Stimulated activated CD8-positive, alpha-beta memory T cell treated with anti-CD3 and anti-CD28 coated beads, Interleukin-4, amount 100 ng/mL, for 4 hours (primary cell): ENCODE measurements at places on chromosomes 1 and 21.

- no peak for DNase-seq
Observed at GRCh38 chr1:42777852-42778251, 6.9 kb upstream of the TMEM269 start.

- no peak for DNase-seq
Observed at GRCh38 chr1:117341123-117341522, 26.1 kb upstream of the MAN1A2 start.

DNA sequence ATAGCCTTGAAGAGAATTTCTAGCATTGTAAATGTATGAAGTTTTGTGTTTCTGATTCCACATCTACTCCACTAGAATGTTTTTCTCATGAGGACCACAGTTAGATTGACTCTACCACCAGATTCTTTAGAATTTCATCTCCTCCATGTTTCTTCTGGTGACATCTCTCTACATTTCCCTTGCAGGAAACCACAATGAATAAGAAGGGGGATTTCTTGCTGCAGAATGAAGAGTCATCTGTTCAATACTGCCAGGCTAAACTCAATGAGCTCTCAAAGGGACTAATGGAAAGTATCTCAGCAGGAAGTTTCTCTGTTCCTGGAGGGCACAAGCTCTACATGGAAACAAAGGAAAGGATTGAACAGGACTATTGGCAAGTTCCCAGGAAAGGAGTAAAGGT is 18.6 kb downstream of the GBP6 start:
- DNase-seq = no peak

GRCh38 chr1:193451001-193451400 is 264.6 kb upstream of the B3GALT2 start:
- DNase-seq = no peak

DNA sequence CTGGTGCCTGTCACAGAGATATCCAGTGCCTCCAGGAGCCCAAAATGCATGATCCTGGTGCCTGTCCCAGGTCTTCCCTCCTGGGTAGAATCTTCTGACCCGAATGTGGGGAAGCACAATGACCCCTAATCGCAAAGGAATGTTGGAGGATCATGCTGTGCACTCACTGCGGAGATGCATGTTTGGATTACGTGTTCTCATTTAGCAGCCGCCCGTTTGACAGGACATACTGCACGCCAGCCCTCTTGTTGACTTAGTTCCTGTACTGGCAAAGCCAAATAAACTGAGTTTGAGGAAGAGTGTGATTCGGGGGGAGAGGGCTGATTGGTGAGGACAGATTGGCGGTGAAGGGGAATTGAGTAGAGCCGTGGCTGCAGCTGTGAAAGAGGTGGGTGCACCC is 85.9 kb upstream of the SIM2 start:
- DNase-seq = no peak

- DNase-seq = no peak
Observed at GRCh38 chr1:178418284-178418955, 78.3 kb downstream of the CLEC20A start.

DNA sequence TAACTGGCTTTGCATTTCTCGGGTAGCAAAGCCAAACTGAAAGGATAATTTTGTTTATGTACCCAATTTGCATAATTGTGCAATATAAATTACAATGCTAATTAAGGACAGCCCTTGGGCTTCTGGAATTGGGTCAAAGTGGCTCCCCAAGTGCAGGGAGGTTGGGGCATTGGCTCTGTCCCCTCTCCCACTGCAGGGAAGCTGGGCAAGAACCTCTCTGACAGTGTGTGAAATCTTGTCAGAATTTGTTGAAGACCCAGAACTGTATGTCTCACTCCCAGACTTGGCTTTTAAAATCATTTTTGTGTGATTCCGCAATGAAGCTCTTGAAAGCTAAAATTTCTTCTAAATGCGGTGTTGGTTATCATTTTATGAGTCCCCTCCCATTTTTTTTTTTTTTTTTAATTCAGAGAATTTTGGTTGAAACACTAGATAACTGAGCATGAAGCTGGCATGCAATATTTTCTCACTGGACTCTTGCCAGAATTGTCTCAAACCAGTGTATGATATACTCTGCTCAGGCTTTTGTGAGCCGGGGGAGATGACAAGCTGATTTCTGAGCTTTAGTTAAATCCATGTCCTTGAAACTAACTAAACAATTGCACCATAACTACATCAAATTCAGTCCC is 878.9 kb upstream of the CXADR start:
- no peak for DNase-seq

GRCh38 chr1:69993810-69994209 is 211.6 kb downstream of the LRRC40 start:
- no peak for DNase-seq

GRCh38 chr1:94081566-94082344 is 39.2 kb downstream of the ABCA4 start:
- no peak for DNase-seq

- no peak for DNase-seq
Observed at GRCh38 chr1:69256036-69256435, 311.7 kb upstream of the LRRC7 start.

DNA sequence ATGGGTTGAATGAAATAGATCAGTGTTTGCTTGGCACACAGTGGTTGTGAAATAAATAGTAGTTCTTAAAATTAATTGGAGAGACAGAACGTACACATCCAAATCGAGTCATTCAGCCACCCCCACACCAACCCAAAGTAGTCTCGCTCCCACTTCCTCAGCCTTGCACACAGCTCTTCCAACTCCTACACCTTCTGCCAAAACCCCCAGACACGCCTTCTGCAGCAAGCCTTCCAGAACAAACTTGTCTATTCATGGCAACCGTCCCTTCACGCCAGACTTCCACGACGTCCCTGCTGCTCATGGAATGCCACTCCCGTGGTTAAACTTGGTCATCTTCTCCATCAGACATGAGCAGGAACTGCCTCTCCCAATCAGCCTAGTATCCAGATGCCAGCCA is 37.5 kb upstream of the RD3 start:
- DNase-seq = no peak

DNA sequence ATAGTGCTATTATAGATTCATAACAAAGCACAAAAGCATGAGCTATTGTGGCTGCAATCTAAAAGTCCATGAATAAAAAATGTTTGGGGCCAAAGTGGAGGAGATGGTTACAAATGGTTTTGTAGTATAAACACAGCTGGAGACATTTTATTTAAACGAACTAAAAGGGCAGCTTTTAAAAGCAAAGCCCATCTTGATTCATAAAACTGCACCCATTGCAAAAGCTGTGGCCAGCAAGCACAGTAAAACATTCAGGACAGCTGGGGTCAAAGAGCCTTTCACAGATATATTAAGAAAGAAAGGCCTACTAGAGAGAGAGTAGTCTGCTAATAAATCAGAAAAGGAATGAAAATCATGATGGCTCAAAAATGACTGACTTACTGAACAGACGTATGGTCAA is 520.8 kb downstream of the NUF2 start:
- no peak for DNase-seq

- no peak for DNase-seq
Observed at GRCh38 chr1:165531021-165531420, 12.8 kb upstream of the LRRC52 start.

DNA sequence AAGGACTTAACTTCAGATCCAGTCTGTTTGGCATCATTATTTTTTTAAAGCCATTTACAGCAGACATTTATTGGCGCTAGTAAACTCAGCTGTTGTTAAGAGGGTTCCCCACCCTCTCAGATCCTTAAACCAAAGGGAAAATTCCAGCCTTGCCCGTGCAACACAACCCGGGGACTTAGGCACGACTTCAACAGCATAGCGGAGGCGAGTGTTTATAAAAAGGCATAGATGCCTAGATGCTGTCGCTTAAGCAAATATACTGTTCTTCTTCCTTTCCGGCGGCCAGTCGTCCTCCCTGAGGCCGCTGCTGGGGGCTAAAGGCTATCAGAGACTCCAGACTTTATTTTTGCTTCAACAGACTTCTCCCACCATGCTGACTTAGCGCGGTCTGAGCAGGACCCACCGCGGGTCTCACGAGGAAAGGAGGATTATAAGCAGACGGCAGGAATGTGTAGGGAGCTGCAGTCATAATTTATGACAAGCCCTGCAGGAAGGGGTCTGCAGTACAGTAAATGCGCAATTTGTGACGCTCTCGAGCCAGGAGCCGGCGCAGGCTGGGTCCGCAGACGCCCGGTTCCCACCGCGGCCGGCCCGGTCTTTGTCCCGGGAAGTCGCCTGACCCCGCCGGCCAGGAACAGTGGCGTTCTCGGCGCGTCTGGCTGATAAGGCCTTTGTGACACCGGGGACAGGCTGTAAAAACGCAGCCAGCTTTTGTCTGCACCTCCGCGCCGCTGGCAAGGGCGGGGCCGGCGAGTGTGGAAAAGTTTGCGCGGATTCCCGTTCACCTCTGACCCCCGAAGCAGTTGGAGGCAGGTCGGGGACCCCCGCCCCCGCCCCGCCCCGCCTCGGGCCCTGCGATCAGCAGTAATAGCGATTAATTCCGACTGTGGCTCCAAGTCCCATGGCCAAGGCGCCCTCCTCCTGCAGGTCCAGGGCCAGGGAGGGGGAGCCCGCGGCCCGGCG is 61.2 kb upstream of the ARHGEF16 start:
- no peak for DNase-seq

GRCh38 chr1:234853906-234854644 is 244.1 kb upstream of the IRF2BP2 start:
- no peak for DNase-seq

- no peak for DNase-seq
Observed at GRCh38 chr1:103373991-103374390, 151.5 kb upstream of the RNPC3 start.

GRCh38 chr21:16186742-16187141 is 457.0 kb downstream of the USP25 start:
- DNase-seq = no peak

GRCh38 chr1:33606272-33606671 is 133.8 kb downstream of the ZSCAN20 start:
- DNase-seq = no peak

DNA sequence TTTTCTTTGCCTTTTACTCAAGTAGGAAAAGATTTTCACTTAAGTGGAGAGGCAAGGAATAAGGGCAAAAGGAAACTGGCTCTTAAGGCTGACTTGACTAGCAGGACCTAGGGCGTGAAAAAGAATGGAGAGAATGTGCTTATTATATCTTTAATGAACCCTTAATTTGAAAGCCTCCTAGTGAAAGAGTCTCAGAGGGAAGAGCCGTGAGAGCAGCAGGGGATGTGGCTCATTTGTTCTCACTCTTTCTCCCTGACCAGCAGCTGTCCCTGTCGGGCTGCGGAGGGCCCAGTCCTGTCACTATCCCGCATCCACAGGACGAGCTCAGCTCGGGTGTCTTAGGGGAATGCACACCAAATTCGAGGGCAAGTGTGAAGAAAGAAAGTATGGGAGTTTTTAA is 180.1 kb downstream of the EDEM3 start:
- DNase-seq = no peak

GRCh38 chr1:152044386-152044785 is 7.6 kb upstream of the S100A11 start:
- no peak for DNase-seq

DNA sequence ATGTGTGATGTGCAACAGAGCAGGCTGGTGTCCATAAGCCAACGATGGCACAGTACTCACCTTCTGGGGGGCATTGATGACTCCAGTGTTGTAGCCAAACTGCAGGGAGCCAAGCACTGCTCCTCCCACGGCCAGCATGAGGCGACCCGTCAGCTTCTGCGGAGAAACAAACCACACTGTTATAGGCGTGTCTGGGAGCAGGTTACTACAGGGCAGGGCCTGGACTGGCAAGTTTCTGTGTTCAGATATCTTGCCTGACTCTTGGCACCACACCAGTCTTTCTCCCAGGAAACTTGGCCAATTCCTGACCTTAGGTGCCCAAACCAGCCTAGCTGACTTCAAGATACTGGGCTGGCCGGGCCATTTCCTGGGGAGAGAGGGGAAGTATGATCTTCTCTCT is 15.5 kb downstream of the SLC2A1 start:
- no peak for DNase-seq

GRCh38 chr1:110513511-110513910 is 5.5 kb downstream of the KCNA10 start:
- DNase-seq = no peak

DNA sequence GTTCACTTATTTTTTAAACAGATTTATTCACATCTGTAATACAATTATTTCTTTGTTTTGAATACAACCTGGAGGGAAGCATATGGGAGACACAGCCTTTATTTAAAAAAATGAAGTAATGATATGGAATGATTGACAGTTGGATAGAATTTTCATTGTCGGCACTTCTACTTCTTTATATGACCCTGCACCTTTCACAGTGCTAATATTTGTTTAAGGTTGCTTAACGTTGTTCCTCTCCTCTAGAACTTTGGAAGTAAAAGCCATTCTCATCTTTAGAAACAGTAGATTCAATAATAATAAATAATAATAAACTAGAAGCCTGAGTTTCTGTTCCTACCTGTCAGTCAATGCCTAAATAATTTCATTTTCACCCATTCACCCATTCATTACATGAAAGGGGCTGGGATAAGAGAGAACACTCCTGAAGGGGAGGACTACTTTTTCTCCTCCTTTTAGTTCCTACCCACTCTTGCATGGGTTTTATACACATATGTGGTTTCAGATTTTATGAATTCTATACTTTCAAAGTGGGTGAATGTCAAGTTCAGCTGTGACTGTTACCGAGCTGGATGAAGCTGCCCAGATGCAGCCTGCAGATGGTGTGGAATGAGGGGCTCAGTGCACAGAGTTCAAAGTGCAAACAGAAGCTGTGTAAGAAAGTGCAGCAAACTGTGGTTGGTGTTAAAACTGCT is 9.4 kb downstream of the RUNX1 start:
- DNase-seq = no peak

GRCh38 chr1:3204725-3205124 is 135.7 kb downstream of the PRDM16 start:
- DNase-seq = no peak

DNA sequence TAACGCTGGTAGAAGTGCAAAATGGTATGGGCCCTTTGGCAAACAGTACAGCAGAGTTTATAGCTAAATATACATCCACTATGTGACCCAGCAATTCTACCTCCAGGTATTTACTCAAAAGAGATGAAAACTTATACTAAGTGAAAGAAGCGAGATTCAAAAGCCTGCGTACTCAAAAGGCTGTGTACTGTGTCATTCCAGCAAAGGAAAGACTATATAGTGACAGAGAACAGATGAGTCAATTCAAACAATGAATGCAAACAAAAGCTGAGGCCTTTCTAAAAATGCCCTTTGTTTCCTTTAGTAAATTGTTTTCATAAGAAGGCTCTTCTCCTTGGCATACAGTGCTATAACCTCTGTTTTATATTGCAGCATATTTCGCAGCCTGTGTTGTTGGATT is 268.8 kb upstream of the CSF3R start:
- no peak for DNase-seq
